ENCODE measurements at places on chromosomes 7 and 10.

DNA sequence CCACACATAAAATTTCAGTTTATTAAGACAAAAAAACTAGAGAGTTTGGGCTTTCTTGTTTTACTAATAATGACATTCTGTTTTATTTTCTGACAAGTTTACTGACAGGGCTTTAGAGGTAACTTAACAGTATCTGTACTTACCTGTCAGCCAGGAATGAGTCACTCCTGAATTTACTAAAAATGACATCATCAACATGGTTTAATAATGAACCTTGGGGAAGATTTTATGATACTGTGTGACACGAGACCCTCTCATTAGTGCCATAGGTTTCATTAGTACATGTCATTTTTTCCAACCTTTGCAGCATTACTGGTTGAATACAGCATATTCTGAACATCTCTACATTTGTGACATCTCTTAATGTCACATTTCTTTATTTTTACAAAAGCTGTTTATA, 131.1 kb downstream of the KCND2 start:
- DNase-seq: no peak

DNA sequence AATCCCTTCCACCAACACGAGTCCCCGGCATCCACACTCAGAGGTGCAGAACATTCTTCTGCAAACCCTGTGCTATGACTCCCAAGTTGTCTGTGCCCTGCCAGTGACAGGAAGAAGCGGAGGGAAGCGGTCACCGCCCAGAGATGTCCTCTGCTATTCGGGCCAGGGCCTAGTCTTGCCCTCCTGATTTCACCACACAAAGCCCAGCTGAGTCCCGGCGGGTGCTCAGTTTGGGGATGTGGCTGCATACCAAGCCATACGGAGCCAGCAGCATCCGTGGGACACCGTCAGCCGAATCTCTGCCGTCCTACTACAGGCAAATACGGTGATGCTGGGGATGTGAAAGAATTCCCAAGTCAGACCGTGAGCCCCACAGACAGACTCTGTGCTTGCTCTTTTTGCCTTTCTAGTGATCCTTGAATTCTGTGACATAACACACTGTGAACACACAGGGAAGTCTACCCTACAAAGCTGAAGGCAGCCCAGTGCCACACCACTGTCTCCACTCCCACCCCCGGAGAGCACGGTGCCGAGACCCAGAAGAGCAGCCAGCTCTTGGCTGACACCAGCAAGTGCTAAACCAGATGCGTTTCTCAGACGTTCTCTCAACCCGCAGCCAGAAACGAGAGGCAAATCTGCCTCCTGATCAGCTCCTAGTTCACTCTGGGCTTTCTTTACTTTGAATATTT, 2.0 kb downstream of the STK32C start:
- no peak for DNase-seq

DNA sequence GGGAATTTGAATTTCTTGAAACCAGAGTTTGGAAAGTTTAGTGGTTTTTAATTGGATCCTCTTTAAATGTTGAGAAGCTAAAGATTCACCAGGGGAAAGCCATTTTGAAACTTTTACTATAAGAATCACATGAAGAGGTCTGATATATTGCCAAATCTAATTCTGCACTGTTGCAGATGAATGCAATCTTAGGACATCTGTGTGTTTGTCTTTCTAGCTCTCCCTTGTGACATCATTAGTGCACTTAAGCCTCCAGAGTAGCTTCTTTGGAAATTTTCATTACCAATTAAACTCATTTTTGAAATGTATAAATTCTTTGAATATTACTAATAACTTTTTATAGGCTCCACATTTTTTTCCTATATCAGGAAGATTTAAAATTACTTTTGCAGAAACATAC, 160.2 kb downstream of the BICC1 start:
- DNase-seq: no peak

GRCh38 chr10:10092581-10092980, 925.1 kb upstream of the CELF2 start:
- DNase-seq: peak; percentile 29

DNA sequence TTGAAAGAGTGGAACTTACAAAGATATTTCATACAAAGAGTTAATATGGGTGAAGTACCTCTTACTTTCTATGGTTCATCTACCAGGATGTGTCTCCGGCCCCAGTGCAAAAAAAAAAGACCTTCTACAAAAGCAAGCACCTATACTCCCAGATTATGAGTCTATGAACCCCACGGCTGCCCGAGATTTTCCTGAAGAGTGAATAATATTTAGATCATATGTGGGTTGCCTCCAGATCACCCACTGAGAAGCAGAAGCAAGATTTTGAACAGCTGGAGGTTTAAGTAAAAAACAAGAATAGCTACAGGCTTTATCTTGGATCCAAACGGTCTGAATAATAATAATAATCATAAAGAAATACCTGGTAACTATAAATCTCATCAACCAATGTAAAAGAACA, 207.7 kb downstream of the SKAP2 start:
- DNase-seq: no peak

DNA sequence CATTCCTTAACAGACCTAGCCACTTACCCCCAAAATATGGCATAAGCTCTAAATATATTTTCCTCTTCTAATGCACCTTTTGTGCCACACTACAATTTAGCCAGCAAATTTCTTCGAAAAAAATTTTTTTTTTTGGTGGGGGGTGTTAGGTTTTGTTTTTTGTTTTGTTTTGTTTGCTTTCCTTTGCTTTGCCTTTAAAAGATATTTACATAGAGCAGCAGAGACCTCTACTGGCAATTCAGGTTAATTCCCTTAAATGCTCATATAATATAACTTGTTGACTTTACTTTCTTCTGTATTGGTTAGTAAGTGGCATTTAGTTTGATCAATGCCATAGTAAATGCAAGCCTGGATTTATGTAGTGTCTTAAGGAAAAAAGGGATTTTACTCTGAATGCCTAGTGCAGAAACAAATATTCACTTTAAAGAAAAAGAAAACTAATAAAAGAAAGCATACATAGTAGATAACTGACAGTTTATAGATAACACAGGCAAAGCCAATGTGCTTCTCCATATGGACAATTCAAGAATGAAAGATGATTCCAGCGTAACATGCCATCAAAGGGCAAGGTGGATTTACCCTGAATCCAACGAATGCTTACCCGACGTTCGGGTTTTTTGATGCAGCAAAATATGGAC, 1250.6 kb downstream of the GATA3 start:
- no peak for DNase-seq

- DNase-seq: no peak
These were observed 44.0 kb upstream of the ANKRD1 start for GRCh38 chr10:90964781-90965465.

DNA sequence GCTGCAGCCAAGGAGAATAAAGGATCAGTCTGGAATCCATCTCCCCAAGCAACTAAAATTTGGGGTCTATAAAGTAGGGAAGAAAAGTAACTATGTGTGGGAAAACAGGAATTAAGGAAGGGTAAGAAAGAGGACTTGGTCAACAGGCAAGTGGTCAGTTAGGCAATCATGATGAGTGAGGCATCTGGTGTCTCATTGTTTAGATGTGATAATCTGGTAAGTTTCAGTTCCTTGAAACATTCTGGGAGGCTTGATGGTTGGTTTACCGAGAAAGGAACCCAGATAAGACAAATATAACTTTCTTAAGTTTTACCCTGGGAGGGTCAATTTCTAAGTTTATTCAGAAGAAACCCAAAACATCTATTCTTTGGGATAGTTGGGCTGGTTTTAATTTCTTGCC, 22.3 kb downstream of the HYAL4 start:
- no peak for DNase-seq

GRCh38 chr10:110655320-110655719, 11.2 kb downstream of the RBM20 start:
- DNase-seq: no peak

DNA sequence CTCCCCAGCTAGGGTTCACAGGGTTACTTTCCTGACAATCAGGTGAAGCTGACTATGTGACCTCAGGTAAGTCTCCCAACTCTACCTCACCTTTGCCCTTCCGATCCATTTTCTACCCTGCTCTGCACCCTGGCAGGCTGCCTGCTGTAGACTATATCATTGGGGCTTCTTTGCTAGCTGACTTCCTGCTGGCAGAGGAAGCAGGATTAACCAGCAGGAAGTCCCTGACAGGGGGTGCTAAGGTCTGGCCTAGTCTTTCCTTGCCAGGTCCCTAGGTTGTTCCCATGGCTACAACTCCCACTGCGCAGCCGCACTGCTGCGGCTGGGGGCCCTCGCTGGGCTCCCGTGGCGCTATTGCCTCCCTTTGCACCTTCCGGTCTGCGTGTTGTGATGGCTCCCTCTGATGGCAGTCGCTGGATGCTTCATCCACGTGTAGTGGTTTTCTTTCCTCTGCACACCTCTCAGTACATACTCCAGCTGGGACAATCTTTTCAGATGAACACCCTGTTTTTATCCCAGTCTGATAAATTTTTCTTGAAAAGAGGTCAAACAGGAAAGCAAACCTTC, 365.9 kb downstream of the REEP3 start:
- no peak for DNase-seq

- no peak for DNase-seq
These were observed 22.4 kb downstream of the RHOBTB1 start for GRCh38 chr10:60921633-60922032.

DNA sequence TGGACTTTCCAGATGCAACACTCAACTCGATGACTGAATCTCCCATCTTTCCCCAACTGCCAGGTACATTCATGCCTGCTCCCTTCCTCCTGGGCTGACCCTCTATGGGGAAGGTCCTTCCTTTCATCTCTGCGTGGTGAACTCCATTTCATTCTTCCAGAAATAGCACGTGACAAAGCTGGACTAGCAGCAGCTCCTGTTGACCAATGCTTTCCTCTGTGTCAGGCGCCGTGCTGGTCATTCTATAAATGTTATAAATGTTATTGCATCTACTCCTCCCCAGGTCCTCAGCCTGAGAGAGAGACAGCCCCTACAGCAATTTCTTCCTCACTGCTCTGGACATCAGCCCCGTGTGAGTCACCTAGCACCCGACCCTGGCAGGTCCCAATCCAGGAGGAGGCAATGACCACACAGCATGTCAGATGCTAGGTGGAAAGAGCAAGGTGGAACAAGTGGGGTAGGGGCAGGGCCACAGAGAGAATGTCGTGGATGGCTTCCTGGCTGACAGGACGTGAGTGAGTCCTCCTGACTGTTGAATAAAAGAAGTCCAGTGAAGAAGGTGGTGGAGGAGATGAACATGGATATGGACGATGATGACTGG, 178.1 kb downstream of the ADAM12 start:
- DNase-seq: no peak

DNA sequence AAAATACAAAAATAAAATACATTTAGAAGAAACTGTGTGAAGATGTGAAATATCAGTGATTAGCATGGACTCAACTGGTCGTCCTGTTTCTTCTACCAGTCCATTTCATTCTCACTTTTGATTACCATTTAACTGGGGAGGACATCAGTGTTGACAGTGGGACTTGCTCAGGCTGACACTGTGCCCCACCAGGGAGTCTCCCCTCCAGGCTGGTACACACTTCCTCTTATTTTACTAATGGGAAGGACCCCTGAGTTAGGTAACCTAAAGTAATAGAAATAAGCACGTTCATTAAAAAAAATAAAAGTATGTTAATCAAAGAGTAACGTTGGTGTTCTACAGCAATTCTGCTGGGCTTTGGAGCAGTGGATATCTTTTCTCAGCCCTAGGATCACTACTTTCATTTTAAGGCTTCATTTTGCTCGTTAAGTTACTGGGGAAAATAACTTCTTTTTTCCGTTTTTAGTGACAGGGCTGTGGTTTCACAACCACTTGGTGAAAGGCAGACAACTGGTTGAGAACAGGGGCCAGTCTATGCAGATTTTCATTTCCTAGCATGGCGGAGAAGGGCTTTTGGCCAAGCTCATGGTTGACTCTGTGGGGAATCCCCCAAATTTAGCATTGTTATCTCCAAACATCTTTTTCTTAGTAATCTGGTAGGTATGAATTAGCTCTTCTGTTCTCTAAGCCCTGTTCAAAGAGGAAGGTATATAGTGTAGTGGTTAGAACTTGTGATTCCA, 2.1 kb downstream of the SNX10 start:
- no peak for DNase-seq

- no peak for DNase-seq
These were observed 182.6 kb downstream of the REEP3 start for GRCh38 chr10:63703740-63704345.

- no peak for DNase-seq
These were observed 156.1 kb downstream of the MAD1L1 start for GRCh38 chr7:2076649-2077064.

- no peak for DNase-seq
These were observed 34.6 kb downstream of the ZEB1 start for GRCh38 chr10:31353574-31353973.

DNA sequence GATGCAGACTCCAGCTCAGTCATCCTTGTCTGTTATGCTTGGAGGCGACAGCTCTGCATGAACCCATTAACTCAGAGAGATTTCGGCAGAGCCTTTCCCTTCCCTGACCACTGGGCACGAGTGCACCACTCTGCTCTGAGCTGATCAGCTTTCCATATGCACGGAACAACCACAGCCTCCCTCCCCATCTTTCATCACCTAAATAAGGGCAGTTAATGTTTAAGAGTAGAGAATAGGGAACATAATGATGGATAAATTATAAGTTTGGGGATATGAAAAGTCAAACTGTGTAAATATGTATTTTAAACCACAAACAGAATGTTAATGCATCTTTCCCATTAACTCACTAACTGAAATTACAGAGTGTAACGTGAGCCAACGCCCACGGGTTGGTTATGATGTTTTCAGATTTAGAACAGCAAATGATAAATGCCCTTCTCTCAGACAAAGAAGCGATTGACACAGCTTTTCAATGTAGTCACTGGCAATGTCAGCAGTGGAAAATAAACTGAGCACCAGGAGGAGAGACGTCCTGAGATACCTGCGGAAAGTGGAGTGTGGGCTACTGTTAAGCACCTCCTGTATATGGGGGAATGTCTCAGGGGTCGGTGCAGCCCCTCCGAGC, 658.2 kb downstream of the LRMDA start:
- no peak for DNase-seq

DNA sequence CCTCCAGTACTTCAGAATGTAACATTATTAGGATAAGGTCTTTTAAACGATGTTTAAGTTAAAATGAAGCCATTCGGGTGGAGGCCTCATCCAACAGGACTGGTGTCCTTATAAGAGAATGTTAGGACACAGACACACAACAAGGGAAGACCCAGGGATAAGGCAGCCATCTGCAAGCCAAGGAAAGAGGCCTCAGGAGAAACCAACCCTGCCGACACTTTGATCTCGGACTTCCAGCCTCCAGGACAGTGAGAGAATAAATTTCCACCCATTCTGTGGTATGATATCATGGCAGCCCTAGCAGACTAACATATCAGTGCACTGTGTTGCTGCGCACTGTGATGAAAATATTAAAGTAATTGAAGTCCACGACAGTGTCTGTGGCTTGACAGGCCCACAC, 250.8 kb downstream of the COBL start:
- DNase-seq: no peak

GRCh38 chr10:100969187-100970075, at the start of gene SEMA4G:
Gene SEMA4G, plus strand, starts transcription at chr10:100969504. Its CDS starts 3,409 bp downstream, at chr10:100972913.
- DNase-seq: peak; percentile 54

- DNase-seq: no peak
These were observed 97.3 kb downstream of the NEURL1 start for GRCh38 chr10:103590744-103591291.

- no peak for DNase-seq
These were observed 23.2 kb upstream of the SEMA3E start for GRCh38 chr7:83672157-83672556.

- no peak for DNase-seq
These were observed 6.0 kb downstream of the ASB10 start for GRCh38 chr7:151181011-151181431.

All from left cardiac atrium (tissue), 4 donors.